ENCODE measurements at places on chromosomes 4 and X.
A peak's percentile ranks its signal among the peaks of the same experiment; 100 is the strongest.

DNA sequence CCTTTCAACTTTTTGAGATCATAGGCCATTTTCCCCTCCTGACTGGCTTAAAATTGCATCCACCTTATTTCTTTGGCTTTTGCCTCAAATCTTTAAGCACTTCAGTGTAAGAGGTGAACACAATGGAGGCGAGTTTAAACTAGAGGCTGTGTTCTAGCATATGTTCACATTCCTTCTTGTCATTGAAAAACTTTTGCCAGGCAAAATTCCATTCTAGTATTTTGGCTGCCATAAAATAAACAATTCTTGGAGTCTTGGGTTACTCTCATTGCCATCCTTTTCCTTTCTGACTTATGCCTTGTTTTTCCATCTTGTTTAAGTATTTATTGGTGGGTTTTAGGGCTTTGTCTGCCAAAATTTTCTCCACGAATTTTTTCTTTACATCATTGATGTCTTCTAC lies 137.3 kb upstream of the ANXA10 start:
- DNase-seq = no peak

DNA sequence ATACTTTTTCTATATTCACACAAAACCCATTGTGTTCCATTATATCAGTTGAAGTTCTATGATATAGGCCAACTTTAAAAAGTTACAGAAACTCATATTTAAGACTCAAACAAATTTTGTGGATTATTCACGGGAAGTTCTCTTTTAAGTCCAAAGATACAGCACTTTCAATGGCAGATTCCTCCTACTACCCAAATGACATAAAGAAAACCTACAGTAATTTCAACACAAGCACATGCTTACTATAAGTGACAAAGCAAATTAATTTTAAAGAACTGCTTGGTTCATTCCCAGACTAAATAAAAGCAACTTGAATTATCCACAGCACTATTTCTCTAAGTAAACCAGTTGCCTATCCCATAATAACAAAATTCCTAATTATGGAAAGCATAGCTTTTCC lies 4.1 kb downstream of the PPA2 start:
- no peak for DNase-seq

- DNase-seq = peak; percentile 80
Measured at GRCh38 chr4:8274765-8275547, 5.4 kb downstream of the HTRA3 start.

DNA sequence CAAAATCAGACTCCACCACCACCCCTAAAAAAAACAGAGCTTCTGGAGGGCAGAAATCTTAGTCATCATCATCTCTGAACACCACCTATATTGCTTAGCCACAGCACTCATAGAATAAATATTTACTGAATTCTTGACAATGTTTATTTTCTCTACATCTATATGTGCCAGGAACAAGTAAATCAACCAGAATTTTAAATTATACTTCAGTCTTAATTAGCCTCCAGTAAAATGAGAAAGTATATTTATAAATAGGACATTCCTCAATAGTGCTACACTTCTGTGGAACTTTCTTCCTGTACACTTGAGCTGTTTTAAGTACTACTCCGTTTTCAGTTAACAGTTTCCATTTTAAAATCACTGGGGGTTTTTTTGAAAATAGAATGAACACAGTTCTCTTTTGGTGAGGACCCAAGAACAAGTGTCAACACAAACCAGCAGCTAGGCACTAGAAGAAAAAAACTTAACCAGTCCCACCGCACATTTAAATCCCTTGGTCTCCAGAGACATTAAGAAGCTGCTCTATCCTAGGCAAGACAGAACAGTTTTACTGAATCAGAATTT lies 25.5 kb downstream of the SMIM14 start:
- DNase-seq = no peak

DNA sequence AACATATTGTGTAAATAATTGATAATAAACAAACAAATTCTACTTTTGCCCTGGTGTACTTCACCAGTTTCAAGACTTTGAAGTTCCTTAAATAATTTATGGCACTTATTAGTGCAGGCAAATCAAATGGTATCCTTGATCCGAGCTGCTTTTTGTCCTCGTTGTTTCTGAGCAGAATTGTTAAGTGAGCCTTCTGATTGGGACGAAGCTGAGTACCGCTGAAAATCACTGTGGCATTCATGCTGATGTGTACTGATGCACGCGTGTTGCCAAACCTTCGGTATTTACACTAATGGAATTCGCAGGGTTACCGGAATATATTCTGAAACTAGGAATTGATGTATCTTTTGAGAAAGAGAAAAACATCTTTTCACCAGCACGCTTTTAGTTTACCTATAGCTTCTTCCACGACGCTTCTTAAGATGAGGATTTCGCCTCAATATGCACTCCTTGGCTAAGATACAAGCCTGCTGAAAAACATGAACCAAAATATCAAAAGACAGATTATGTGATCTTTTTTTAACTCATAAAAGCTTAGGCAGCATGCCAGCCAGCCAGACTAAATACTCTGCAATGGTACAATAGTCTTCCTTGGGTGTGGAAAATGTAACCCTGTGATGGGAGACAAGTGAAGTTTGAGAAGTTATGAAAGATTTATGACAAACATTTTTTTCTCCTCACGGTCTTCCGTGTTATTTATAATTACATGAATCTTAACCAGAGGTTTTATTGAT lies 48.9 kb upstream of the TENM3 start:
- DNase-seq = no peak

DNA sequence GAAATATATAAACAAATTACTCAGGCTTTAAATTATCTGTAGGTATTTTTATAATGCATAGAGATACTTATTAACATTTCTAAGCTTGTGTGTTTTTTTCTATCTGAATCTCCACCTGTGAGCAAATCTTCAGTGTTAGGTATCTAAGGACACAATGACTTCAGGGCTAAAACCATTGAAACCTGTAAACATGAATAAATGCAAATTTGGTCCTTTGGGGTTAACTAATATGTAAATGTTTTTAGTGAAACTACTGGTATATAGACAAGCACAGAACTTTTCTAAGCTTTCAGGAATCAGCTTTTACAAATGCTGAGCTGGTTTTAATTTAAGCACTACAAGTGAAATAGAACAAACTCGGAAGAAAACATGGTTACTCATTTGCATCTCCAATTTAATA lies 147.9 kb downstream of the FBXO8 start:
- no peak for DNase-seq

- DNase-seq = no peak
Measured at GRCh38 chrX:107669885-107670628, 41.7 kb downstream of the PRPS1 start.

DNA sequence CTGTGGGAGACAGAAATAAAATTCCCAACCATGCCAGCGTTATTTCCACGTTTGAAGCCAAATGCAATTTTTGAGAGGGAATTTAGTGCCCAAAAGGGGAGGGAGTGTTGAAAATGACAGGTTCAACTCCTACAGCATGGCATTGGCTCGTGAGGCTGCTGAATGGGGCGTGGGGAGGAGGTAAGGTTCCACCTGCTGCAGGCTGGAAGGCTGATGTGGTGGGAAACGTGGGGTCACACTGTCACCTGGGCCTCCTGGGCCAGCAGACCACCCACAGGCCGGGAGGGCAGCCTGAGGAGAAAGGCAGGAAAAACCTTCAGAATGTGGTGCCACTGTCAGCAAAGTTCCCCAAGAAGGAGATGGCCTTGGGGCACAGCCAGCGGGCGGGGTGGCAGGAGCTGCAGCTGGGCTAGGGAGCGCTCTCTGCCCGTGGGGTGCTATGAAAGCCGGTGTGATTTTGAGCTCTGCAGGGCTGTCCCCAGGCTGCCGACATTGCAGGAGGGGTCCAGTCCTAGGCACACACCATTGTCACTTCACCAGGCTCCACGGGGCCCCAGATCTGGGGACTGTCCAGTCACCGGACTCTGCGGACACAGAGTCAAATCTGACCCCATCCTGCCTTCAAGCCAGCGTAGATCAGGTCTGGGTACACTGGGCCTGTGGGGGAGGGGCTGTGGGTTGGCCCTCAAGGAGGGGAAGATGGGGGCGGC lies 19.6 kb downstream of the MSANTD1 start:
- DNase-seq = no peak

GRCh38 chrX:15616531-15616930 lies 15.8 kb upstream of the ACE2 start:
- DNase-seq = no peak

DNA sequence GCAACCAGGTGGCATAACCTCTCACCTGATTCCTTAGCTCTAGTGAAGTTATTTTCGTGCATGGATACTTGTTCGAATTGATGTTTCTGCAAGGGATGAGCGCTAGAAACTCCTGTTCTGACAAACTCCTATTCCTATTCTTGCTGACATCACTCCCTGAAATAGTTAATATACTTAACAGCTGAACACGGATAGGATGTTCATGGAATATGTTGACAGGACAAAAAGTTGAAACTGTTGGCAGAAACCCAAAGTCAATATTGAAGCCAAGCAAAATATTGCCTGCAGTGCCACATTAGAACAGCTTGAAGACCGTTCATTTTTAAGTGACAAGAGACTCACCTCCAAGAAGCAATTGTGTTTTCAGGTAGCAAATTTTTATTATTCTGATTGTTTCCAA lies at the start of gene KLKB1:
KLKB1 (plus strand) TSS at position 287 of the 400 bp plus-strand sequence. CDS start 689 bp downstream, outside the sequence.
- DNase-seq = no peak

GRCh38 chr4:141899103-141899502 lies 262.7 kb downstream of the IL15 start:
- no peak for DNase-seq

DNA sequence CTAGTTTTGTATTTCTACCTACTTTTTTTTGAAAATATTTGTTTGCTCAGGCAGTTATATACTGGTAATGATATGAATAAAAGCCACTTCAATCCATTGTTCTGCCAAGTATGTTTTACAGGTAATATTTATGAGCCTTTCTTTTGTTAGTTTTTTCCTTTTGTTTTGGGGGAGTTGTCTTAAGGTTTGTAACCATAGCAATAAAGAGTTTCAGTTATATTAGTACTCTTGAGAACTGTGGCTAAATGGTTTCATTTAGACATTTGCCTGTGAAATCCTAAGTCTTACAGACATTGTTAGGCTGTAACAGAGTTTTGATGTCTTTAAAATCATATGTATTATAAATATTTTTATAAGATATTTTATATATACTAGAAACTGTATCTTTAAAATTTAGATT lies 150.1 kb downstream of the DIPK2B start:
- no peak for DNase-seq

DNA sequence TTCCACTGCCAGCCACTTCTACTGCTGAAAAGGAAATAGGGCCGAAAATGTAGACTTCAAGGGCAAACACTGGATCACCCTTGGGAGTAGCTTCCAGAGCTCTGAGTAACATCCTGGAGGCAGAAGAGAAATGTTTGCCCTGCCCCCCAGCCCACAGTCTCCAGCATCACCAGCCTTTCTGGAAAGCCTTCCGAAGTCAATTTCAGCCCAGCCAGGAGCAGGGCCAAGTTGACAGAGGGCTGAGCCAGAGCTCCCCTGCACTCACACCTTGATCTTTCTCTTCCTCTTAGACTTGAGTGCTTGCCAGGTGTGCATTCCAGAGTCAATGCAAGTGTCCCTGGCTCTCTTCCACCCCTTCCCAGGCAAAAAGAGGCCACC lies 35.2 kb downstream of the SLC25A5 start:
- no peak for DNase-seq

- DNase-seq = no peak
Measured at GRCh38 chrX:119573840-119574393, 446 bp upstream of the UBE2A start.

- DNase-seq = no peak
Measured at GRCh38 chrX:69156638-69157037, 8.6 kb downstream of the PJA1 start.

DNA sequence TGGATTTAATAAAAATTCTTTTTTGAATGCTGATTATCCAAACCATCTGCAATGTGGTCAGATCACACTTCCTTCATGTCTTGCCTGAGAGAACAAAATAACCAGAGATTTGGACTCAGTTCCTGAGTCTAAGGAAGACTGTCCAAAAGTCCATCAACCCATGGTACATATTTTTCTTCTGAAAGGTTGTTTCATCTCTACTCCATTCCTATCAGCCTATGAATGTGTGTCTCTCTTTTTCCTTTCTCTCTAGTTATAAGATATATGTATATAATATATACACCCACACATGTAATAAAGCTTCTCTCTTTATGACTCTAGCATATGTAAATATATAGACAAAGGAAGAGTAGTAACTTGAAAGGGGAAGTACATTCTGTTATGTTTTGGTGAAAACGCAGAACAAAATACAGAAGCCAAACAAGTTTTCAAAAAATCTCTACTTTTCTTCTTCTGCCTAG lies 226.9 kb downstream of the ARHGAP24 start:
- no peak for DNase-seq

GRCh38 chrX:2398064-2398656 lies 102.6 kb downstream of the DHRSX start:
- no peak for DNase-seq

DNA sequence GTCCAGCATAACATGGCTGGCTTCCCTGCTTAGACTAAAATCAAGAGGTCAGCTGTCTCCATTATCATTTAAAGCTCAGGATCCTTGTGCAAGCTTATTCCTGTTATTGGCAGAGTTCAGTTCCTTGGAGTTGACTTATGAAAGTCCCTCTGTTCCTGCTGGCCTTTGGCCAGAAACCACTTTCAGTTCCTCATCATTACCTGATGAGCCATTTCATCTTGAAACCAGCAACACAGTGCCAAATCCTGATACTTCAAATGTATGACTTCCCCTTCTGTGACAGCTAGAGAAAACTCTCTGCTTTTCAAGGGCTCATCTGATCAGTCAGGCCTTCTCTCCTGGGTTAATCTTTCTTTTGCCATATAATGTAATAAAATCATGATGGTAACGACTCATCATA lies 110.6 kb upstream of the FSTL5 start:
- no peak for DNase-seq

DNA sequence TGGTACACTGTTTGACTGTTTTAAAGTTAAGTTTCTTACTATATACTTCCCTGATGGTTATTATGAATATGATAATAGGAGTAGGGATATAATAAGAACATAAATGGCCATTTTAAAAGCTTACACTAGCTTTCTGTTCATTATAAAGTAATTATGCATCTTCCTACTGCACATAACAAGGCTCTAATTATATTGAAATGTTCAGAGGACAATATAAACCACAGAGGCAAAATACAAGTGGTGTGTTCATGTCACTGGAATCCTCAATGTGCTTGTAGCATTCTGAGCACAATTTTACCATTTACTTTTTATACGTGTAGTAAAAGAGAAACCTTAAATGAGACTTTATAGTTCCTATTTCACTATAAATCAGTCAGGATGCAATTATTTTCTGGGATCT lies 268.3 kb downstream of the TMA16 start:
- DNase-seq = no peak

- no peak for DNase-seq
Measured at GRCh38 chrX:13470685-13470977, 98.8 kb upstream of the EGFL6 start.

DNA sequence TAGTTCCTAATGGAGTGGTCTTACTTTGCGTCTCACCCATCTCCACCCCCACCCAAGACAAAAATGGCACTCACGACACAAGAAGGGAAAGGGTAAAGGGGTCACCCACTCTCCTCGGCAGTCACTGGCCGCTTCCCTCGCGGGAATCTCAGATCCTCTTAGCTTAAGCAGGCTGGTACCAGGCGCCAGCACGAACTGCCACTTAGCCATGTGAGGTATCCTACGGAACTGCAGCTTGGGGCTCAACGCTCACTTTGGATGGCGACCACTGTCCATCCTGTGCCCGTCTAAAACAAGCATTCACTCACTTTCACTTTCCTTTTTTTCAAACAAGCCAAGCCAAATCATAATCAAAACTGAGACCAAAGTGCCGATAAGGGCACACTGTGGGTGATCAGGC lies 14.6 kb upstream of the MAGIX start:
- DNase-seq = no peak

GRCh38 chrX:104335756-104336155 lies 81.0 kb upstream of the ESX1 start:
- no peak for DNase-seq

- DNase-seq = no peak
Measured at GRCh38 chr4:11765849-11766453, 337.3 kb upstream of the HS3ST1 start.

- no peak for DNase-seq
Measured at GRCh38 chrX:65658229-65658628, 9.2 kb upstream of the MSN start.

Data from right renal cortex interstitium (tissue), 3 donors.